ENCODE measurements at places on chromosomes 7 and 10.

DNA sequence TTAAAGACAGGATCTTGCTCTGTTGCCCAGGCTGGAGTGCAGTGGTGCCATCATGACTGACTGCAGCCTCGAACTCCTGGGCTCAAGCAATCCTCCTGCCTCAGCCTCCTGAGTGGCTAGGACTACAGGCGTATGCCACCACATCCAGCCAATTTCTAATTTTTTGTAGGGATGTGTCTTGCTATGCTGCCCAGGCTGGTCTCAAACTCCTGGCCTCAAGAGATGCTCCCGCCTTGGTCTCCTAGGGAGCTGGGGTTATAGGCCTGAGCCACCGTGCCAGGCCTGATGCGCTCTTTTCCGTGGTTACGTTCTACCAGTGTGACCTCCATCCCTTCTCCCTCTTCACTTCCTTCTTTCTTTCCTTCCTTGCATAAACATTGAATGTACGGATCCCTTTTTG lies 34.2 kb upstream of the IL15RA start:
- no peak for DNase-seq

DNA sequence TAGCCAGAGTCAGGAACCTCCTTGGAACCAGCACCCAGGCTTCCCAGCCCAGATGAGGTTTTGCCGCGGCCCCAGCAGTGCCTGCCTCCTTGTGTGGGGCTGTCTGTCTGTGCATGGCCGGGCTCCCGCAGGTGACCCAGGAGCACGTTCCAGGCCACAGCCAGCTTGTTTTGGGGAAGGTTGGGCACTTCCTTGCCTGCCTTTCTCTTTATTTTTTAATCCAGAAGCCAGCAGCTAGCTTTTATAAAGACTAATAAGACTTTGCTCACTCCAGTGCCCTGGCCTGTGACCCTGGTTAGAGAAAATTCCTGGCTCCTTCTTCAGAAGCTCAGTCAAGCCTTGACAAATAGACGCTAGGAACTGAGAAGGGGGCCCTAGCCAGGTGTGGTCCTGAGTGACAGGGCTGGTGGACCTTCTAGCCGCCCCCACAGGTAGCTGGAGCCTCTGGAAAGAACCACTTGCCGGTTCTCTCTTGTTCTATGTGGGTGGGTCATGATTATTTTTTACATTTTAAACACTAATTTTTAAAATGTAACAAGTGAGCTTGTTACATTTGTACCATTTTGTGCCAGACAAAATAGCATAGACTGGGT lies 837 bp downstream of the SLC29A3 start:
- no peak for DNase-seq

DNA sequence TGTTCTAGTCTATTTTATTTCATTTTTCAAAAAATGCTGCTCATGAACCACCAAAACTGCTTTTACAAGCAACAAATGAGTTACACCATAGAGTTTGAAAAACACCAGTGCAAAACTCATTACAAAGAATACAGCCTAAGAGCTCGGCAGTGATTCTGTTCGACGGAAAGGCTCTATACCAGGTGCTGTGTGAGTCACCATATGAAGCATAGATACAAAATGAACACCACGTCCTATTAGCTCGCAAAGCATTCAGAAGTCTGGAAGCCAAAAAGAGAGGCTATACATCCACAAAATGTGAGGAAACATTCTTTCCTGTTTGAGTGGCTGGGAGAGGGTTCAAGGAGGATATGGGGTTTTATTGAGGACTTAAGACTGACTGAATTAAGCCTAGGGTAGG lies 136.1 kb downstream of the ATE1 start:
- no peak for DNase-seq

DNA sequence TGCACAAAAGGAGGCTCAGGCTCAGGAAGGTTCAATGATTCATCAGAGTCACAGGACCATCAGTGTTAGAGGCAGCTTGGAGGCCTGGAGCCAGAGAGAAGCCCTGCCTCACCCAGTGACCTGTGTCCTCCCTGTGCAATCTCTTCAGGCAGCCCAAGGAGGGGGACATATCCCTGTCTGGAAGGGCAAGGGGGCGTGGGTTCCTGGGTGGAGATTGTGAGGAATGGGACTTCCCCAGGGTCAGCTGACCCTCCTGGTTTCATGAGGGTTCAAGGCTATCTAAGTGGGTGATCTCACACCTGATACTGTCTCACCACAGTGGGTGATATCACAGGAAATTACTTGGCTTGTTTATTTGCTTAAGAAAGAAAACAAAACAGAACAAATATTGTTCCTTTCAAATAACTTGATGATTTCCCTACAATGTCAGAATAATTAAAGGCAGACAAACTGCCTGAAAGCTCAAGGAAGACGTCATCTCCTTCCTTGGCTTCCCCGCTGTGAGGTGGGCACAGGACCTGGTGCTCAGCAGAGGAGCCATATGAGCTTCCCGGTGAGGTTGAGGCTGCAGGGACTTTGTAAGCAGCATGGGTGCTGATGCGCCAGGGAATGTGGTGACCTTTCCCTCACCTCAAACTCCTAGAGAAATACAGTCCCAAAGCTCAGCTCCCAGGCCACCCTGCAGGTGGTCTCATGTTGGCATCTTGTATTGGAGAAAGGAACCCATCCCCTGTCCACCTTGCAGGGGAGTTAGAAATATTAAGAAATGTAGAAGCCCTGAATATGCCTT lies 763.2 kb downstream of the GRID1 start:
- DNase-seq, result no peak

DNA sequence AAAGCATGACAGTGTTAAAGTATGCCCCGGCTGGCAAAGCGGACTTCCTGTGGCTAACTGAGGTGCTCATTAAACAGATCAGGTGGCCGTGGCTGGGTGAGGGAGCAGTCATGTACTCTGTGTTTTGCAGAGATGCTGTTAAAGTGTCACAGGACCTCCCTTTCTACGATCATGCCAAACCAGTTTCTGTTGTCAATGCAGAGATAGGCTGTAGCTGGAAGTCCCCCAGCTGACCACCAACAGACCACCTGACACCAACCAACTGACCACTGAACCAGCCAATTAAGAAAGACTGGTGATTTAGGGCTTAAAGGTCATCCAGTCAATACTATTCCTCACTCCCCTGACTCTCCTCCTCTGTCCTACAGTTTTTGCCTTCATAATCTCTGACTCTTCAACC lies 431.1 kb upstream of the LRGUK start:
- no peak for DNase-seq

Measured in retinal pigment epithelial cell (primary cell).